ENCODE measurements at places on chromosomes 7 and 10.

DNA sequence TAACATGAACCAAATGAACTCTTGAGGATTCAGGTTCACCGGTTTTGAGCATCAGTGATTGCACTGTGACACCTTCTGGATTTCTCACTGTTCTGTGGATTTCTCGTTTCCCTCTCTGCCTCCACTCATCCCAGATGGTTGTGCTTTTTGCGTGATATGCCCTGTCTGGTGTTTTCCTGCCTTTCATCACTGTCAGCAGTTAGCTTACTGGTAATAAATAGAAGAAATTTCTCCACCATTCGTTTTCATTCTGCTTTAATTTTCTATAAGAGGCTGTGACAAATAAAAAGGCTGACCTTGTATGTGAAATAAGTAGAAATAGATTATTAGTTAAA, 16.2 kb downstream of the BPGM start:
- no peak for DNase-seq

DNA sequence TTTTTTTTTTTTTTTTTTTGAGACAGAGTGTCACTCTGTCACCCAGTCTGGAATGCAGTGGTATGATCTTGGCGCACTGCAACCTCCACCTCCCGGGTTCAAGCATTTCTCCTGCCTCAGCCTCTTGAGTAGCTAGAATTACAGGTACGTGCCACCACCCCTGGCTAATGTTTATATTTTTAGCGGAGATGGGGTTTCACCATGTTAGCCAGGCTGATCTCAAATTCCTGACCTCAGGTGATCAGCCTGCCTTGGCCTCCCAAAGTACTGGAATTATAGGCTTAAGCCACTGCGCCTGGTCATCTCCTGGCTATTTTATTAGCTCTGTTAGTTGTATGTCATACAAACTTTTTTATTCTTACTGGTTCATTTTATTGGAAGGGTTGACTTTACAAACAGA, 103.0 kb downstream of the LCOR start:
- no peak for DNase-seq

DNA sequence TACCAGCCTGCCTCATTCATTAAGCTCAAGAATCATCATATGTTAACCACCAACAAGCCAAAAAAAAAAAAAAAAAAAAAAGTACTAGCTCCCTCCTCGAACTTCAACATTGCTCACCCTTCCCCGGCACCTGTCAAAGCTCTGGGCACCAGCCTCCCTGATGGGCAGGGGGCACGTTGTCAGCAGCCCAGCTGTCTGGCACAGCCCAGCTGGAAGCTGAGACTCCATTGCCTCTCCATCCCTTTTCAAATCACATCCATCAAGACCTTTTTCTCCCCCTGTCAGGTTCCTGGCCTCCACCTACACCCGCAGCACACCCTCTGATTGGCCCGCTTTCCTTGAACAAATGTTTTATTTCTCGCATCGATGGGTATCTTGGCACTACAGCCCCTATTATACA, 913.3 kb upstream of the AUTS2 start:
- no peak for DNase-seq

- DNase-seq: no peak
Observed at GRCh38 chr10:42997151-42997848, 79.6 kb upstream of the RET start.

DNA sequence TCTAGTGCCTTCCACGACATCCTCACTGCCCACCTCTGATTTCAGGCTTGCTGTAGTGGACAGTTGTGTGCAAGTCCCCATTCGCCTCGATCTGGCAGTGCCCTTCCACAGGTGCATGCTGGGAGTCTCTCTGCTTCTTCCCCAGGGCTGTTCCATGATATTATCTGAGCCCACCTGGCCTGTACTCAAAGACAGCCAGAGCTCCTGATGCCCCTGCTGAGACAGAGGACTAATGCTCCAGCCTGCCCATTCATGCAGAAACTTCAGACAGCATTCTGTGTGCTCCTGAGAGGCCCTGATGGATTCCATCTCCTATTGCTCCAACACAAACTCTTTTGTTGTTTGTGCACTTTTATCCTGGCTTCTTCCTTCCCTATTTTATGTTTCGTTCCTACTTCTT, 164.8 kb upstream of the PRSS58 start:
- DNase-seq: no peak

GRCh38 chr10:78424723-78425122, 391.1 kb downstream of the RPS24 start:
- no peak for DNase-seq
